Activated CD8-positive, alpha-beta memory T cell treated with anti-CD3 and anti-CD28 coated beads for 4 hours (primary cell): ENCODE measurements at places on chromosomes 12 and 14.

GRCh38 chr12:52918351-52918750 lies 13.5 kb upstream of the KRT8 start:
- DNase-seq = no peak

DNA sequence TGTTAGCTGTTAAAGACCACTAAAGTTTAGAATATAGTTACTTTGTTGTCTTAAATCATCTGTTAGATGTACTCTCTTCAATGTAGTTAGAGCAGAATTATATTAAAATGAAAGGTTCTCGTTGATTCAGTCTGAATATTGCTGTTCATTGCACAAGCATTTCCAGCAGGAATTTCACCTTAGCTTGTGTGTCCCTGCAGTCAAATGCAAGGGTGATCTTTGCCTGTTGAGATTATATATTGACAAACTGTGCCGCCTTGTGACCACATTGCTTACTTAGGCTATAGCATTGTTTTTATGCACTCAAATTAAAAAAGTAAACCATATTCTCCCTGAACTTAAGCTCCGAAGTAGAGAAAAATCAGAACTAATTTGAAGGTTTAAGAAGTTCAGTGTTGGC lies 39.5 kb downstream of the ATP2A2 start:
- DNase-seq = no peak

GRCh38 chr14:47194055-47194454 lies 481.4 kb downstream of the MDGA2 start:
- DNase-seq = no peak

GRCh38 chr12:122486805-122487426 lies 13.8 kb downstream of the ZCCHC8 start:
- DNase-seq = no peak

GRCh38 chr12:5807090-5807414 lies 138.0 kb downstream of the ANO2 start:
- DNase-seq = no peak

DNA sequence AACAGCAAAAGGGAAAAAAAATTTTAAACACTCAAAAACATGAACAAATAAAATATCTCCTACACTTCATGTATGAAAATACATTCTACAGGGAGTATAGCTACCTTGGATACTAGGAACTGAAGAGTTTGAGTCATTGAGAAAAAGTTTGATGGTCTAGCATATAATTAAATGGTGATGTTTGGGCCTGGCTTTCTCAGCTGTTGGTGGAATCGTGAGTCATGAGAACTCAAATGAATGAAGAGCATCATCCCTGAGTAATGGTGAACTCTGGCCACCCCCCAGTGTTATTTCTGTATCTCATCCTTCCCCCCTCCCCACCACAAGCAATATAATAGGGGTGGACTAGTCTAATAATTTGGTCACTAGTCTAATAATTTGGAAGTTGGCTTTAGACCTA lies 6.7 kb upstream of the SLC6A15 start:
- no peak for DNase-seq

- peak; percentile 33 for DNase-seq
Observed at GRCh38 chr12:89949457-89950195, 241.0 kb upstream of the ATP2B1 start.

DNA sequence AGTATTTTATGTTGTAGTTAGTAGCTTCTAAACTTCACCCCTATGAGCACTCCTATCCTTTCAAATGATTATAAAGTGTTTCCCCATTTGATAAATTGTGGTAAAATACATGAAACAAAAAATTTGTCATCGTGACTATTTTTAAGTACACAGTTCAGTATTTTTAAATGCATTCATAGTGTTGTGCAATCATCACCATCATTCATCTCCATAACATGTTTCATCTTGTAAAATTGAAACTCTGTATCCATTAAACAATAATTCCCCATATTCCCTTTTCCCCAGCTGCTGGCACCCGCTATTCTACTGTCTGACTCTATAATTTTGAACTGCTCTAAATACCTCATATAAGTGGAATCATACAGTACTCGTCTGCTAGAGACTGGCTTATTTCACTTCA lies 52.5 kb downstream of the ATP23 start:
- no peak for DNase-seq

GRCh38 chr14:53855574-53855973 lies 101.1 kb downstream of the BMP4 start:
- no peak for DNase-seq

DNA sequence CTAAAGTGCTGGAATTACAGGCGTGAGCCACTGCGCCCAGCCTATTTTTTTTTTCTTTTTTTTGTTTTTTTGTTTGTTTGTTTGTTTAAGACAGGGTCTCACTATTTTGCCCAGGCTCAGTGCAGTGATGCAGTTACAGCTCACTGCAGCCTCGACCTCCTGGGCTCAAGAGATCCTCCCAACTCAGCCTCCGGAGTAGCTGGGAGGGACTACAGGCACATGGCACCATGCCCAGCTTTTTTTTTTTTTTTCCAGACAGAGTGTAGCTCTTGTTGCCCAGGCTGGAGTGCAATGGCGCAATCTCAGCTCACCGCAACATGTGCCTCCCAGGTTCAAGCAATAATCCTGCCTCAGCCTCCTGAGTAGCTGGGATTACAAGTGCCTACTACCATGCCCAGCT lies 5.8 kb upstream of the ITFG2 start:
- DNase-seq = no peak

GRCh38 chr12:82723093-82723492 lies 36.4 kb downstream of the TMTC2 start:
- DNase-seq = no peak

DNA sequence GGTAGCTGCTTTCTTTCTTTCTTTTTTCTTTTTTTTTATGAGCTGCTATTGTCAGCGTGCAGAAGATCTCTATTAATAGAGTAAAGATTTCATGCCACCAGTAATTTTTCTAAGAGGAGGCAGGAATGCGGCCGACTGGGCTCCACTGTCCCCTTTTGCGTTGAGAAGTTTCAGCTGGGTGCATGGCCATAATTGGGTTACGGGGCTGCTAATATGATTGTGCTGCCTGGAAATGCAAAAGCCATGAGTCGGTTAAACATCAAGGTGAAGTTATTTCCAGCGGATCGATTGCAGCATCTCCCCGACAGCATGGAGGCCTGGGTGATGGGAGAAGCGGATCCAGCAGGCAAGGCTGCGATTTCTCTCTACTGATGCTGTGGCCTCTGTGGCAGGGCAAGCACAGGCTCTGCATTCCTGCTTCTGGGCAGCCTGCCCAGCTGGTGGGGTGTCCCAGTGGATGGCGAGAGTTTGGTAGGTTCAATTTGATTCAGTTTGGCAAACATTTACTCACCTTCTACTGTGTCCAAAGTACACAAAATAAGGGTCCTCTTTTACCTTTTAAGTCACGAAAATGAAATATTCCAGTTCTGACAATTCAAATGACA lies 54.4 kb upstream of the PRMT8 start:
- no peak for DNase-seq

- no peak for DNase-seq
Observed at GRCh38 chr12:101110866-101111265, 99.2 kb downstream of the SLC5A8 start.

- no peak for DNase-seq
Observed at GRCh38 chr12:43976027-43976426, 140.1 kb downstream of the TMEM117 start.

- DNase-seq = peak; percentile 17
Observed at GRCh38 chr12:113103756-113104450, 31.7 kb downstream of the RASAL1 start.

DNA sequence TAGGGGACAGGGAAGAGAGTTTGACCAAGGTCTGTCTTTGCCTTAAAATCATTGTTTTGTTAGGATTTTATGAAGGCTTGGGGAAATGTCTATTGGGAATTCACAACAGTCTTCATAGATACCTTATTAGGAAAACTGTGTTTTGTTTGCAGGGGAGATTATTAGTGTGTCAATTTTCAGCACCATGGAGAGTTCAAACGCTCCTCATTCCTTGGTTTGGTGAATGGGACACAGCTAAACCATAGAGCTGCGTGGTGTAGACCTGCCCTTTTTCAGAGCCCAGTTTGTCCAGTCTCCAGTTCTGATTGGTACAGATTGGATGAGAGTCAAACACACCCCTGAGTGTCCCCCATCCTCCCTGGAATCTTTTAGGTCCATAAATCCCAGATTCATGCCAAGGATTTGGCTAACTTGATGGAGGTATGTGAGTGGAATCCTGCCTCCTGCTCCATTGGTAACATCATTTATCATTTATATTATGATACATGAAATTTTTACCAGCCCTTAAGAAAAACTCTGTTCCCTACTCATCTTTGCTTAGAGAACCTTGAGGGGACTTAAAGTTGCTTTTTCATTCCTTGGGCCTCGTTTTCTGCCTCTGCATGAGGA lies 12.0 kb downstream of the NGDN start:
- no peak for DNase-seq

GRCh38 chr14:94045101-94045500 lies 19.0 kb downstream of the OTUB2 start:
- DNase-seq = no peak

DNA sequence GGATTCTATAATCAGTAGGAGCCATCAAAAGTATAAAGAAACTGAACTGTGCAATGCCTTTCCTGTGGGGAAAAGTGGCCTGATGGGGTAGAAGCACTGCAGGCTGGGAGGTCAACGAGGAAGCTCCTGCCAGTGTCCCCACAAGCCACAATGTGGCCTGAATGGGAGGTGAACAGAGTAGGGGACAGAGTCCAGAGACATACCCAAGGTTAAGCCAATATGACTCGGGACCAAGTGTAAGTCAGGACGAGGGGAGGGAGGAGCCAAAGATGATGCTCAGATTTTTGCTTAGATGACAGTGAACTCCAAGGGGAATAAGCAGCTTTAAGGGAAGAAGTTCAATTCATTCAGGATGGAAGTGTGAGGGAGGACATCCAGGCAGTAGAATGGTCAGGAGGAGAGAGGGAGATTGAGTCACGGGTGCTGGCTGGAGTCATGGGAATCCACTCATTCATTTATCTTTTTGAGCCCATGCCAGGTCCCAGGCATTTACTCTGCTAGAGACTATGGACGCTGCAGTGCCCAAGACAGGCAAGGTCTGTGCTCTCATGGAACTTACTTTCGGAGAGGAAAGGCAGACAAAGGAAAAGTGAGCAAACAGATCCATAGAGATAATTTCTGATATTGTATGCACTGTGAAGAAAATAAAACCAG lies 29.1 kb downstream of the DPF3 start:
- DNase-seq = no peak

DNA sequence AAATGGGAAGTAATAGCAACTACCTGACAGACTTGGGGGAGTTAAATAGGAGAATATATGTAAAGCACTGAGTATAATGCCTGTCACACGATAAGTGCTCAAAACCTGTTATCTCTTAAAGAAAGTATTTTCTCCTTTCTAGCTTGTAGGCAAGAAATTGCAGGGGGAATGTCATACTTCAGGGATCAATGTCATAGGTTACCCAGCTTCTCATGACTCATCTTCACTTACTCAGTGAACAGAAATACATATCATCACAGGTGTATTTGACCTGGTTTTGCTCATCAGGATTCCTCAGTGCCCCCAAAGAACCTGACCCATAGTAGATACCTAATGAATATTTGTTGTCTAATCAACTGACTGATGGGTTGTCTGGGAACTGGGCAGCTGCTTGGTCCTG lies 285.0 kb upstream of the ATP2B1 start:
- no peak for DNase-seq

GRCh38 chr12:124780752-124781685 lies 82.6 kb downstream of the SCARB1 start:
- DNase-seq = no peak

- DNase-seq = no peak
Observed at GRCh38 chr12:126936181-126936851, 1330.7 kb upstream of the TMEM132C start.

- no peak for DNase-seq
Observed at GRCh38 chr14:64692189-64692985, 11.8 kb upstream of the PLEKHG3 start.

DNA sequence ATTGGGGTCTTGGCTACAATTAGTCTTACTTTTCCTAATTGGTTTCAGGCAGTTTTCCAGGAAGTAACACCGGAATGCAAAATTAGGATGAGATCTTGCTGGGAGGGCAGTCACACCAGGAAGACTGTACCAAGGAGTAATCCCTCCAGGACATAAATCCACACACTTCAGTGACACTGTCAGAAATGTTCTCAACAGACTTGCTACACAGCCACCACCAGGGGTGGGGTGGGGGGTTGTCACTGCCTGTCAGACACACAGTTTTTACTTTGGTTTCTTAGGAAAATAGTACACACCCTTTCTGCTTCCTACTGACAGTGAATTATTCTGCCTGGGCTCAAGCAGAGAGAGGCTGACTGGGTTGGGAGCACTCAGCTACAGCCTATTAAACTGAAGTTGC lies 102.9 kb upstream of the CCDC196 start:
- no peak for DNase-seq

DNA sequence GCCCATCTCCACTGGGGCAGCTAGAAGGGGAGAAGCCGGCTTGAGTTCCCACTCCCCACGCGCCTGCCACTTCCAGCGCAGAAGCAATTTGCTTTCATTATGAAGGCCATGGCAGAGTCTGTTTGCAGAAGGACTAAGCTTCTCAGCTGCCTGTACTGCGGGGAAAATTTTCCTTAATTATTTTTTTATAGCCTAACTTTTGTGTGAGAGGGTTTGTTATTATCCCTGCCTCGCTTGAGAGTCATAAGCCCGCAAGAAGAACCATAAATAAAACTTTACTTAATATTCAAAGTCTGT lies 56.0 kb upstream of the DLK1 start:
- DNase-seq = no peak

DNA sequence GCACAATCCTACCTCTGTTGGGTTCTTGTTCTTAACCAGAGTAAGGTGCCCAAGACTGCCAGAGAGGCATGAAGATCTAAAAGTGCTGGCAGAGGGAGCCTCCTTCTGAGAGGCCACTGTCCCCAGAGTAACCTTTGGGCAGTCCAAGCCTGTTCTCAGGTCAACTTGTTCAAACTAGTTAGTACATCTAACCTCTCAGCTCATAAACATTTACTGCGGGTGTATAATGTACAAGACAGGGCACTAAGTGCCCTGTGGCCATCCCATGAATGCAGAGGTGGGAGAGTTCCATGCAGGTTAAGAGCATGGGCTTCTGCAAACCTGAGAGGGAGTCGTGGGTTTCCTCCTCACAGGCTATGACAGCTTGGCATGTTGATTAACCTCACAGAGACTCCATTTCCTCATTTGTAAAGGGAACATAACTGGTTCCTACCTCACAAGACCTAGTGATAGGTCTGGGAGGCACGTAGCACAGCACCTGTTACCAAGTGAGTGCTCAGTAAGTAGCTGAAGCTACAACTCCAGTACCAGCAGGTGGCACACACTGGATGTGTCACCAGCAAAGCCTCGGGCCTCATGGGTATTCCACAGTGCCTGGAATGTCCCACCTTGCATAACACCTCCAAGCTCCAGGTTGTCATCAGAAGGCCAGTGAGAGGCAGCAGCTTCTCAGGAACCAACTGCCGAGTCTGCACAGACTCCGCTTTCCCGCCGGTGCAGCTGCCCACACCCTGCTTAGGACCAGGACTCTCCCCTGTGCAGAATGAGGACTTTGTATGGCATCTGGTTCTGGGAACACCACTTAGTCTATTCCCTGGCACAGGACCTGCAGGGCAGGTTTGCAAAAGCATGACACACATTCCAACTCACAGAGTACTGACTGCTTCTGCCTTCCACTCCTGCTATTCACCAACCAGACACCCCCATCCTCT lies 4.4 kb downstream of the VDR start:
- no peak for DNase-seq
